ENCODE measurements at places on chromosomes 11 and 22. TPM values are rescaled to one million over a fixed set of nuclear protein-coding genes. Genes with fewer than 3 reads are reported as not detected.
A peak's percentile ranks its signal among the peaks of the same experiment; 100 is the strongest.

GRCh38 chr22:21045585-21046294 lies at the start of gene LRRC74B:
Gene LRRC74B, plus strand, starts transcription at chr22:21045946. Its CDS starts 41 bp downstream, at chr22:21045987.
- peak; percentile 91 for DNase-seq

GRCh38 chr22:24208012-24208749 lies 26.9 kb downstream of the SUSD2 start:
- DNase-seq = peak; percentile 90

DNA sequence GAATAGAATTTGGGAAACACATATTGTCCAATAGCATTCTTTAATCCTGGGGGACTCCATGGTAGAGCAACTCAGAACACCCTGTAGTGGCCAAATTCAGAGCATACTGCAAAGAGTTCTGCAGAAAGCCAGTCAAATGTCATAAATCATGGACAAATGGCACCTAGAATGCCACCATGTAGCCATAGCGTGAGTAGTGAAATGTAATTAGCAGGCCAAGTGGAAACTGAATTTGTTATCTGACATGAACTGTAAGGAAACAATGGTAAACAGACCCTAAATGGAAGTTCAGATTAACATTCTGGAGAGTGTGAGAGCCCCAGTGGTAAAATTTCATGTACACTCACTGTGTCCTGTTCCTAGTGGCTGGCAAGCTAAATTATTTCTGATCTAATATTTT lies 7.0 kb upstream of the PRSS23 start:
- DNase-seq = no peak

LIMK2 gene
- 19.5 TPM for polyA plus RNA-seq
